ENCODE measurements at places on chromosomes 6 and 20.

DNA sequence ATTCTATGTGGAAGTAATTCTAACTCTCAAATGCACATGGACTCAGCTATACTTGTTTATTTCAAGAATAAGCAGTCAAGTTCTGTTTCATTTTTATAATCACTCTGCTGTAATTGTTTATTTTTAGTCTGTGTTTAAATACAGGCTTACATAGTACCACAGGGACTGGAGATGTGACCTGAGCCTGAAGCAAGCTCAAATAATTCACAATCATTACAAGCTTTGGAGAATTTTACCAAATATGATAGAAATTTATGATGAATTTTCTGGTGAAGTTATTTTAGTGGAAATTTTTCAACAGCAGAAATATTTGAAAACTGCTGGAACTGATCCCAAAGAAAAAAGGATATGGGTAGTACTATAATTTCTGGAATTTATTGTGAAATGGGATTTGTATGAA, 41.6 kb upstream of the DSE start:
- no peak for DNase-seq

- no peak for DNase-seq
Observed at GRCh38 chr6:161100072-161100471, 108.5 kb downstream of the MAP3K4 start.

GRCh38 chr6:11878735-11879134, 100.1 kb upstream of the ADTRP start:
- DNase-seq, result no peak

DNA sequence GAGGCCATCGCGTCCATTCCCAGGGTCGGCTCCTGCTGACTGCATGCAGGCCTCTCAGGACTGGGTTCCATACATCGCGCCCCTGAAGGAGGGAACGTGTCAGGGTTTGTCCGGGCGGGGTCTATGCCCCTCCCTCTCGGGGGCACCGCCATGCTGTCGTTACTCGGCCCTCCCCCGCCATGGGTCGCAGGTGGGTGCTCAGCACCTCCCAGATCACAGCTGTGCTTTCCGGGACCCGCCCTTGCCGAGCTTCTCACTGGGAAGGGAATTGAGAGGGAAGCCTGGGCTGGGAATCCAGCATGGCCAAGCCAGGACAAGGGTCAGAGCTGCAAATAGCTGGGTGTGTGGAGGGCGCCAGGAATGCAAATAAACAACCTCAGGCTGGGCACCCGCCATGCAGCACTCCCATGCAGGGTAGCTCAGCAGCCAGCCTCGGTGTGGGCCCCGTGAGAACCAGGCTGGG, at the start of gene FRMD1:
Gene FRMD1 (minus strand): TSS at position 270 of the 463 bp plus-strand sequence. CDS start 118 bp downstream, at position 152.
- DNase-seq, result no peak

- DNase-seq, result no peak
Observed at GRCh38 chr20:50286609-50287008, 96.0 kb downstream of the CEBPB start.

DNA sequence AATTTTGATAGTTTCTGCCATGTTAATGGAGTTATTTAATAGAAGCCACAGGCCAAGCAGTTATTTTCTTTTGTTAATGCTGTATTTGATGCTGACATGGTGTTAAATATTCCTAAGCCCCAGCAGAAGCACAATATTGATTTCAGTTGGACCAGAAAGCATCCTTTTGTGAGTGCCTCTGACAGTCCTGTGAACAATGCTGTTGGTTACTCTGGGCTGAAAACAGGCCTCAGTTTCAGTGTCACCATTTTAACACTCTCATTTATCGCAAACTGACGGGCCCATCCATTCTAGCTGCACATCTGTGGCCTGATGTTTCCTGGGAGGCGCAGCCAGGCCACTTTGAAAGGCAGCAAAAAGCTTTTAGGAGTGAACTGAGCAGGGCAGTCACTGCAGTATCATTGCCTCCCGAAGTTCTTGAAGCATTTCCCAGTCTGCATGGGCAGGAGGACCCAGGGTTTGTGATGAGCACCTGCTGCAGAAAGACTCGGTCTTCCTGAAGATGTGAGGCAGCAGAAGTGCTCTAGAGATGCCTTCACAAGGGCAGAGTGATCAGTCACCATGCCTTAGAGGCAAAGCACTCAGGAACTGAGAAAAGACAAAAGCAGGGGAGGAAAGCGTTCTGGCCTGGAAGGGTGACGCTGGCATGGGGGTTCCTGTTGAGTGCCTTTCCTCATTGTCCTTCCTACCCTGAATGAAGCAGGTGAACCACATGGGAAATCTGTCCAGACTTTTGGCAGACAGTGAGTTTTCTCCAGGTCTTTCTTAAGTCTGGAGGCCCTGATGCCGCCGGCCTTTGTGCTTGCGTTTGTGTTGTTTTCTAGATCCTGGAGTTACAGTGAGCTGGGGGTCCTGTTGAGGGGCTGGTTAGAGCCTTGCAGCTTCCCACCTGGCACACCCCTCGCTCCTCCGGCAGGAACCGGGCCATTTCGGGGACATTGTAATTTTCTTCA, 74.0 kb downstream of the ZDHHC14 start:
- no peak for DNase-seq

DNA sequence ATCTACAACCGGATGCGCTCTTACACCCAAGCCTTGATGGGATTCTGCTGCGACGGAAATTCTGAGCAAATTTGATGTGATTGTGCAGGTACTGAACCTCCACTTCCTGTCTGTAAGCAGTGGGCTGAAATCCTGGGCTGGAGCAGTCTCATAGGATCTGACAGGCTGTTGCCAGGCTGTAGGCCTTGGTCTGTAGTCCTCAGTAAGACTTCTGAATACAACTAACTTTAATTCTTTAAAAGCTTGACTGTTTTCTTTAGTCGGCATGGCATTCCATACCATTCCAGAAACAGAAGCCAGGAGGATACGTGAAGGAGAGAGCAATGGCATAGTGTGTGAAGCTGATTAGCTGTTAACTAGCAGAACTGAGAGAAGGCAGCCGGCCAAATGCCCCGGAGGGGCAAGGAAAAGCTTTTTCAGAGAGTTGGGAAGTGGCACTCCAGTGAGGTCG, 68.3 kb downstream of the ADTRP start:
- DNase-seq, result no peak

DNA sequence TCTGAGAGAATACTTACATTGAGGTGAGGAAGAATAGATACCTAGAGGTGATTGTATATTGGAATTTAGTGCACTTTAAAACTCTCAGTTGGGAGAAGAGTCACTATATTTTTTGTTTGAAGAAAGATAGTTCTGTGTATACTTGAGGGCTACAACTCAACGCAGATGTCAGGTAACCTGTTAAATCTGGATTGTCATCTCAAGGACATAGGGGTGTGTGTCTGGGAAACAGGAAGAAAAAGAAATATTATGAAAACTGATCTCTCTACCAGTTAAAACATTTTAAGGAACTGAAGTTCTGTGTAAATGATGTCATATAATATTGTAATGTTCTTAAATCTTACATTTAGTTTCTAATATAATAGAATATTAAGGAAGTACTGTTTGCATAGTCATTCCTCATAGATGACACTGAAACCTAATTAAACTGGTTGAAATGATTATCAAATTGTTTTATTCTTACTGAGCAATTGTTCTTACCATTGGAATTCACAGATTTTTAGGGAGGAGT, 86.2 kb downstream of the SMAP1 start:
- DNase-seq, result no peak

DNA sequence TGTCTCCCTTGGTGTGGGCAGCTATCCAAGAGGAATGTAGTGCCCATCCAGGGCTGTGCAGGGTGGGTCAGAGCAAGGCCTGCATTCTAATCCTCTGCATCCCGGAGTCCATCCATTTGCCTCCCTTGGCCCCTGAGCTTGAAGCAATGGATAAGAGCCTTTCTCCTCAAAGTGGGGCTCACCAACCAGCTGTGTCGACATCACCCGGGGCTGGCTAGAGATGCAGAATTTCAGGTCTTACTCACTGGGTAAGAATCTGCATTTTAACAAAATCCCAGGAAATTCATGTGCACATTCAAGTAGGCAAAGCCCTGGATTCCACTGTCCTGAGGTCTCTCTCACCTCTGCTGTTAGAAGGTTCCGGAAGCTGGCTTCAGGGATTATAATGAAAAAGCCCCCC, 95.3 kb downstream of the MDGA1 start:
- DNase-seq, result no peak

DNA sequence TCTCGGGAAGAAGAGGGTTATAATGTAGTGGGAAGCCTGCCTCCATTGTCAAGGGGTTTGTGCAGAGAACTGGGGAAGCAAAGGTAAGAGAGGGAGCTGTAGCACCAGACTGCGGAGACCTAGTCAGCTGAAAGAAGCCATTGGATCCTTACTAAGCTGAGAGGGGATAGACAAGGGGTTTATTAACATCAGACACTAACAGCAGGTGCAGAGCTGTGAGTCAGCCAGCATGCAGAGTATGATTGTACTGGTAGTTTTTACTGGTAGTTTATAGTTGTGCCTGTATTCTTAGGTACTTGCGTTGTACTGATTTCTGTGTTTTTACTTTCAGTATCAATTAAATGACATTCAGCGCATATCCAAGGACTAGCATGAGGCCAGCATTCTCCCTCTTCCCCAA, 17.8 kb upstream of the COL19A1 start:
- peak; percentile 27 for DNase-seq

- no peak for DNase-seq
Observed at GRCh38 chr6:3019065-3019464, 19.4 kb downstream of the NQO2 start.

GRCh38 chr20:10415013-10415650, 18.9 kb downstream of the MKKS start:
- peak; percentile 27 for DNase-seq

GRCh38 chr20:54429364-54429763, 46.0 kb upstream of the DOK5 start:
- DNase-seq, result no peak

GRCh38 chr20:37764333-37764935, 70.6 kb downstream of the CTNNBL1 start:
- DNase-seq, result no peak

- DNase-seq, result no peak
Observed at GRCh38 chr6:117469356-117469755, 13.1 kb upstream of the DCBLD1 start.

DNA sequence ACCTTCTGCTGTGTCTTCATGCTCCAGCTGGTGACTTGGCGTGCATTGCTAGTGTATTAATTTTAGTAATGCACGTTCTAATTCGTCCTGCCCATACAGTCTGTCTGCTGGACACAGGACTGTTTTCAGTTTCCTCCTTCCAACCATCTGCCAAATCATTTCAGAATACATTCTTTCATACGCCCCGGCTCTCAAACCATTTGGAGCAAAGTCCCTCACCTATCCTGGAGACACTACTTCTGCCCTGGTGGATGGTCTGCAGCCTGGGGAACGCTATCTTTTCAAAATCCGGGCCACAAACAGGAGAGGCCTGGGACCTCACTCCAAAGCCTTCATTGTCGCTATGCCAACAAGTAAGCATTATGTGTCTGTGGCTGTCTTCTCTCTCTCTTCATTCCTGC, 60.5 kb downstream of the FNDC1 start:
- DNase-seq, result no peak

- DNase-seq, result no peak
Observed at GRCh38 chr6:33737267-33738026, 9.3 kb downstream of the IP6K3 start.

- DNase-seq, result no peak
Observed at GRCh38 chr6:49790341-49790740, 3.3 kb upstream of the PGK2 start.

- no peak for DNase-seq
Observed at GRCh38 chr6:3523966-3524365, 67.1 kb upstream of the SLC22A23 start.
